Pulmonary artery endothelial cell (primary cell): ENCODE measurements at places on chromosomes 3 and 15. TPM values are rescaled to one million over a fixed set of nuclear protein-coding genes. Genes with fewer than 3 reads are reported as not detected.

Gene CA12
- 2.0 and 2.5 TPM in 2 replicates for total RNA-seq

Gene AGTR1
- not detected in 2 replicates for total RNA-seq

Gene CADM2
- total RNA-seq: 0.07 and 0.13 TPM in 2 replicates

Gene VIPR1
- 1.9 and 4.5 TPM in 2 replicates for total RNA-seq

Gene UACA
- total RNA-seq: 84.9 and 152 TPM in 2 replicates

Gene CPLX3
- not detected in 2 replicates for total RNA-seq
